ENCODE measurements at places on chromosomes 4 and X.

DNA sequence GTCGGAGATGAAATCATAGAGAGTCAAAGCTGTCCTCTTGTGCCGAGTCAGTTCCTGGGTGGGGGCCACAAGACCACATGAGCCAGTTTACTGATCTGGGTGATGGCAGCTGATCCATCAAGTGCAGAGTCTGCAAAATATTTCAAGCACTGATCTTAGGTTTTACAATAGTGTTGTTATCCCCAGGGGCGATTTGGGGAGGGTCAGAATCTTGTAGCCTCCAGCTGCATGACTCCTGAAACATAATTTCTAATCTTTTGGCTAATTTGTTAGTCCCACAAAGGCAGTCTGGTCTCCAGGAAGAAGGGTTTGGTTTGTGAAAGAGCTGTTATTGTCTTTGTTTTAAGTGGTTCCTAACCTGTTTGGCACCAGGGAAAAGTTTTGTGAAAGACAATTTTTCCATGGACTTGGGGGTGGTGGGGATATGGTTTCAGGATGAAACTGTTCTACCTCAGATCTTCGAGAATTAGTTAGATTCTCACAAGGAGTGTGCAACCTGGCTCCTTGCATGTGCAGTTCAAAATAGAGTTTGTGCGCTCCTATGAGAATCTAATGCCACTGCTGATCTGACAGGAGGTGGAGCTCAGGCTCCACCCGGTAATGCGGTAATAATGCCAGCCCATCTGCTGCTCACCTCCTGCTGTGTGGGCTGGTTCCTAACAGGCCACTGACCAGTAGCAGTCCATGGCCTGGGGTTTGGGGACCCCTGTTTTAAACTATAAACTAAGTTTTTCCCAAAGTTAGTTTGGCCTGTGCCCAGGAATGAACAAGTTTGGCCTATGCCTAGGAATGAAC, 29.2 kb downstream of the METAP1 start:
- no peak for DNase-seq

DNA sequence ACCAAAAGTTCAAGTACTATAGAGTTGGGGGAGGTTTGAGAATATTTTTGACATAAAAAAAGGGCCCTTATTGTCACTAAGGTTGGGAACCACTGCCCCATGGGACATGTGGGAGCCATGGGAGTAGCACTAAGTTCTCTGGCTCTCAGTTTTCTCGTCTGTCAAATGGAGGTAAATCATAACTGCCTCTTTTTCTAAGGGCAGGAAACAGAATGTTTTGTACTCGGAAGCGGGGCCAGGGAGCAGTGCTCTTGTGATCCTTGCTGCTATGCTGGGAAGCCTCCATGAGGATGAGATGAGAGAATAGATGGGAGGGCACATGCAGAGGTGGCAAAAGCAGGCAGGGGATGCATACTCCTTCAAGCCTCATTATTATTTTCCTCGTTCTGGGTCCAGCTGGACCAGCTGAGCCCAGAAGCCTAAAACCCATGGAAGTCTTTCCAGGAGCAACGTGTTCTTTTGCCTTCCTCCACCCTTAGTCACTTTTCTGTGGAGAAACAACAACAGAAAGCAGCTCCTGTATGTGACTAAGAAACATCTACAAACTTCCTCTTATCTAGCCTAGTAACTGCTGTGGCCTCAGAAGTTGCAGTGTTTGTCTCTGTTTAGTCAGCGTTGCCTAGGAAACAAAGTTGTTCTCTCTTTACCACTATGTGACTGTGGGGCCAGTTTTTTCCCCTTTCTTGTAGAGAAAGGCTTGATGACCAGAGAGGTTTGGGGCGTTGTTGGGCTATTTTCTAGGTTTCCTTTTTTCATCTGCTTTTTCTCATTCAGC, 64.8 kb downstream of the TSC22D3 start:
- DNase-seq: no peak

GRCh38 chr4:75287738-75288517, 226.3 kb downstream of the RCHY1 start:
- no peak for DNase-seq

GRCh38 chr4:187491959-187492358, 503.6 kb upstream of the ZFP42 start:
- DNase-seq: no peak

GRCh38 chrX:11329021-11329420, 35.8 kb downstream of the AMELX start:
- DNase-seq: no peak

- DNase-seq: no peak
Observed at GRCh38 chr4:525660-526059, 26.6 kb downstream of the PIGG start.

GRCh38 chrX:133375615-133376340, 39.5 kb downstream of the GPC4 start:
- no peak for DNase-seq

All from activated T-helper 1 cell treated with Interleukin-2 at 50 U/mL for 16 hours (primary cell).